ENCODE measurements at places on chromosomes 7 and 10.

- DNase-seq, result peak; percentile 77
Measured at GRCh38 chr7:101856473-101857357, 39.3 kb downstream of the CUX1 start.

GRCh38 chr10:110175406-110175805 lies 32.0 kb upstream of the MXI1 start:
- DNase-seq, result no peak

- DNase-seq, result no peak
Measured at GRCh38 chr10:109774121-109774440, 149.2 kb downstream of the XPNPEP1 start.

- no peak for DNase-seq
Measured at GRCh38 chr7:148173369-148173768, 417.2 kb upstream of the C7orf33 start.

DNA sequence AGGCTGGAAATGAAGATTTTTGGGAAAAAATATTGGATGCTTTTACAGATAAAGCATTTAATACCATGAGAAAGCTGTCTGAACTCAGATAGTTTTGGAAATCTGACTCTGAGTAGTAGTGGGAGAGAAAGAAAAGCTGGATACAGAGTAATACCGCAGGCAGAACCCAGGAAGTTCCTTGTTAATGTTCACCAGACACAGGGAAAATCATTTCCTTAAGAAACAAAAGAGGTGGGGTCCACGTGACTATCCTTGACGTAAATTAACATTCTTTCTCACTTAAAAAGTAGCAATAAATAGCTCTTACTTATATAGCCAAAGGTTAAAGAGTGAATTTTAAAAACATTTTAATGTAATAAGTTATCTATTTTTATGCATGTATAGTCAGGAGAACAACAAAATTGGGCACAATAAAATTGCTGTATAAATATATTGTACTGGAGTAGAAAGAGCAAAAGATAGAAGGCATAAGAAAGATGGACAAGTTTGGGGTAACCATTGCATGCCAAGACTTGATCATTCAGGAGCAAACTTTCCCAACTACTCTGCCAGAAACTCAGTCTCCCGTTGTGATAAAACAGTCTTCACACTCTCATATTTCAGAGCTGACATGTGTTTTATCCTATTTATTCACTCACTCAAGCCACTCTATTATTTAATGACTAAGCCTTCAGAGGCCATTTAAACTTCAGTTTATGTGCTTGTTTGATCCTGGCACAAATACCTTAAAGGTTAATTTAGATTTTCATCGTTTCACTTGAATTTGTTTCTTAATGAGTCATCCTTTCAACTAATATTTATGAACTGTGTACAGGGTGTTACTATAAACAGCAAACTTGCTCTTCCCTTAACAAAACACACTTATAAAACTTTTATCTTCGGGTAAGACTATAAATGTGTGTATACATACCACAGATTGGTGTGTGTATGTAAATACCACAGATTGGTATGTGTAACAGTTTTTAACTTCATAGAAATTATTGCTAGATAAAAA lies 143.1 kb downstream of the GNAI1 start:
- peak; percentile 86 for DNase-seq

GRCh38 chr10:35327790-35328403 lies 8.4 kb upstream of the CCNY start:
- no peak for DNase-seq

- no peak for DNase-seq
Measured at GRCh38 chr7:94195813-94196212, 191.7 kb upstream of the BET1 start.

- DNase-seq, result no peak
Measured at GRCh38 chr7:101778026-101778580, 39.3 kb upstream of the CUX1 start.

GRCh38 chr10:35564341-35564968 lies 40.7 kb upstream of the GJD4 start:
- peak; percentile 88 for DNase-seq

- no peak for DNase-seq
Measured at GRCh38 chr10:99916776-99917175, 93.0 kb downstream of the DNMBP start.

Data from choroid plexus epithelial cell (primary cell).